Activated T-cell treated with anti-CD3 and anti-CD28 coated beads, Interleukin-2, amount 50 U/mL, for 1 hour (primary cell): ENCODE measurements at places on chromosomes 12 and 14.

DNA sequence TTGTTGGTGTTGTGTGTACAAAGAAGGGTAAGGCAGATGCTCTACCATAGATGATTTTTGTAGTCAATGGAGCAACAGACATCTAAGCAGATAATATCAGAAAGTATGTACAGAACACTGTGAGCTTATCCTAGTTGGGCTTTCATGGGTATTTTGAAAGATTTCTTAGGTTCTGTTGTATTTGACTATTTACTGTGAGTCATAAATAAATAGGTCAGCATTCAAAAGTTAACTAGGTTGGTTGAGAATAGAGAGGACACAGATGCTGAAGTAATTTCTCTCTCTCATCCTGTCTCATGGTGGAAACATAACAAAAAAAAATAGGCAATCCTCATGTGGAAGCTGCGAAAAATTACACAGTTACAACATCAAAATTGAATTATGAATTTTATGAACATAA, 413.5 kb downstream of the CCDC91 start:
- no peak for DNase-seq

- no peak for DNase-seq
These were observed 30.0 kb downstream of the ALX1 start for GRCh38 chr12:85310025-85310424.

DNA sequence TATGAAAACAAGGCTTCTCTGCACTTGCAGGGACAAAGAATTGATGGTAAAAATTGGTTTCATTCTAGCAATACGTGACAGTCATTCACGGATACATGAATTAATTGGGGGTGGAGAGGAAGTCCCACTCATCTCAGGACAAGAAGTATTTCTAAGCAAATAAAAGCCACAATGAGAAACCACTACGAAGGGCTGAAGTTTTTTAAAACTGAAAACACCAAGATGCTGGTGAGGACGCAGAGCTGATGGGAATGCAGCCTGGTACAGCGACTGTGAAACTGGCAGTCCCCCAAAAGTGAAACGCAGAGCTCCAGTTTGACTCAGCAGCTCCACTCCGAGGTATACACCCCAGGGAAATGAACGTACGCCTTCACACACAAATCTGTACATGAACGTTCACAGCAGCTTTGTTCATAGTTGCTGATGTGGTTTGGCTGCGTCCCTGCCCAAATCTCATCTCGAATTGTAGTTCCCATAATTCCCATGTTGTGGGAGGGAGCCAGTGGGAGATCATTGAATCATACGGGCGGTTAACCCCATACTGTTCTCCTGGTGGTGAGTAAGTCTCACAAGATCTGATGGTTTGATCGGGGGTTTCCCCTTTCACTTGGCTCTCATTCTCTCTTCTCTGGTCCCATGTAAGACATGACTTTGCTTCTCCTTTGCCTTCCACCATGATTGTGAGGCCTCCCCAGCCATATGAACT, 89.0 kb downstream of the SCARB1 start:
- peak; percentile 31 for DNase-seq

GRCh38 chr12:65858831-65859230, 34.5 kb downstream of the HMGA2 start:
- DNase-seq, result no peak

GRCh38 chr14:74459289-74459946, 33.4 kb upstream of the SYNDIG1L start:
- peak; percentile 22 for DNase-seq

DNA sequence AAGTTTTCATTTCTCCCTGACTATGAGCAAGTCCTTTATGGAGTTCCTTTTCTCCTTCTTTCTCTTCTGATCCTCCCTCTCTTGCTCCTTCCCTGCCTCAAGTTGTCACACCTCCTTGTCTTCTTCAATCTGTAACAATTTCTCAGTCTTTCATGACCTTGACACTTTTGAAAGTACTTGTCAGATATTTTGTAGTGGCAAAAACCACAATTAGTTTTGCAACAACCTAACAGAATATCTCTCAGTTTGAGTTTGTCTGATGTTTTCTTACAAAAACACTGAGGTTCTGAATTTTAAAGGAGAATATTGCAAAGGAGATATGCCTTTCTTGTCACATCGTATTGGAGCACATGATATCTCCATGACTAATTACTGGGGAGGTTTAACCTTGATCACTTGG, 4.1 kb upstream of the CRADD start:
- no peak for DNase-seq

DNA sequence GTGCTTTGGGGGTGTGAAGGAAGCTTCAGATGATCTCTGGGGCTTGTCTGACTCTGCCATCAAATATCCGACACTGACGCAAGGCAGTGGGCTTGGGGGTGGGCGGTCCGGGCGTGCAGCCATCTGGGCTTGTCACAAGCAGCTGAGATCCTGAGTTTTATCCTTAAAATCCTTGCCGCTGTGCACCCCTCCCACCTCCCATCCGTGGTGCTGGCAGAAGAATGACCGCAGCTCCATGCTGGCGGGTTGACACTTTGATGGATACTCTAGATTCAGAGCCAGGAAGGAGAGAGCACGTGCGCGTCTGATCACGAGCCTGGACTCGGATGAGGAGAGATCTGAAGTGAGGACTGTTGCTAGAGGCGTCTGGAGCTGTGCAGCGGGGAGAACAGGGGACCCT, 3.0 kb downstream of the ZFYVE21 start:
- no peak for DNase-seq

- no peak for DNase-seq
These were observed 43.6 kb upstream of the VASH1 start for GRCh38 chr14:76717508-76718290.

GRCh38 chr12:30047516-30048254, 263.9 kb upstream of the TMTC1 start:
- no peak for DNase-seq

- DNase-seq, result no peak
These were observed 125.5 kb downstream of the TMTC3 start for GRCh38 chr12:88267630-88268029.

DNA sequence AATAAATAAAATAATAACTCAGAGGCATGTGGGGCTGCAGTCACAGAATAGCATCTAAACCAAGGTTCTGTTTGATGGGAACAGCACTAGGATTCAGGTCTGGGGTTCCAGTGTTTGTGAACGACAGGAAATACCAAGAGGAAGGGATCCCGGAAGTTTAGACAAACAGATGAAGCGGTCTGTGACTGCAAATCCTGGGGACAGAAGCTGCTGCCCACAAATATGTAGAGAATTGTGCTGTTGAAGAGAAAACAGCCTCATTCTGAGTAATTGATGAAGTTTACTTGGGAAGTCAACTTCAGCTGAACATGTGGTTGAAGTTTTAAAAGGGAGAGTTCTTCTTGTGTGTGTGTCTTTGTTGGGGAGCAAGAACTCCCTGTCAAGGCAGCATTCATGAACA, 98.4 kb upstream of the TBX5 start:
- DNase-seq, result no peak

DNA sequence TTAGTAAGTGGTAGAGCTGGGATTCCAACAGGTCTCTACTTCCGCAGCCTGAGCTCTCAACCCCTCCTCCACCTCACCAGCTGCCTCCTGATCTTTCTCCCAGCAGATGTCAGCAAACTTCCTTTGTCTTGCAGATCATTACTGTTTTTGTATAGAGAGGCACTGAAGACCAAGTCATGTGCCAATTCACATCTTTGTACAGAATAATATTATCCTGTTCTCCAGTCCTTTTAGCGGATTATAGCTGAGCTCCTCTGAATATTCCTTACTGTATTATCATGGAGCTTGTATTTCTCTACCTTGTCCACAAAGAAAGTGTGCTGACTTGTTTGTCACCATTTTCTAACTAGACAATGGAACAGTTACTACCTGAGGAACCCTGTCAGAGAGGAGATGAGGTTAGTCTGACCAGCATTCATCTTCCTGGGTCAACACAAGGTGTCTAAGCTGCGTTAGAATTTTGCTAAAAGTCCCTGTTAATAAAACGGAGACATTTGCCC, 142.3 kb upstream of the ARHGAP5 start:
- DNase-seq, result no peak

GRCh38 chr12:108975024-108975593, 45.8 kb downstream of the SVOP start:
- DNase-seq, result no peak

GRCh38 chr14:86038387-86039042, 508.6 kb downstream of the FLRT2 start:
- DNase-seq, result peak; percentile 24

DNA sequence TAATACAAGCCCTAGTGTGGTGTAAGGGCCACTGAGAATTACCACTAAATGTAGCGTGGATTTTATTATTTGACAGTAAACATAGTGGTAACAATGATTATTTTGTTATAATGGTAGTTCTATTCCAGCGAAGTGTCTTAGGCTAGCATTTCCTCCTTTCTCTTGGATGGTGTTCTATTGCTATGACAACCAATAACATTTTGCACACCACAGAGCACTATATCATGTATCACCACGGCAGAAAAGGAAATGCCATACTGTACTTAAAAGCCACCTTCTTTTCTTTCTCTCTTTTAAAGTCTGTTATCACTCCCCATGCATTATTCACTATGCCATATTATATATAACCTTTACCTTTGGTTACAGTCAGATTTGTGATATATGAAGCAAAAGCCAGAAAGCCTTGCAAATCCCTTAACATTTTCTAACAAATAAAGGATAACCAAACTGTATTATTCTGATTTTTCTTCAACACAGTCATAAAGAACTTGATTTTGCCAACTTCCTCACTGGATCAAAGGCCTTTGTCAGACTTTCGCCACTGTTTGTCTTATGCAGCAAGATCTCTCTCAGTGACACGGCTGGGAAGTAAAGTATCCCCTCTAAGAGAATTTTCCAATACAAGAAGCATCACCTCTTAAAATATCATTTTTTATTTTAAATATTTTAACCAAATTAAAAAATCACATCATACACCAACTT, 195.8 kb downstream of the FOXN3 start:
- DNase-seq, result no peak

DNA sequence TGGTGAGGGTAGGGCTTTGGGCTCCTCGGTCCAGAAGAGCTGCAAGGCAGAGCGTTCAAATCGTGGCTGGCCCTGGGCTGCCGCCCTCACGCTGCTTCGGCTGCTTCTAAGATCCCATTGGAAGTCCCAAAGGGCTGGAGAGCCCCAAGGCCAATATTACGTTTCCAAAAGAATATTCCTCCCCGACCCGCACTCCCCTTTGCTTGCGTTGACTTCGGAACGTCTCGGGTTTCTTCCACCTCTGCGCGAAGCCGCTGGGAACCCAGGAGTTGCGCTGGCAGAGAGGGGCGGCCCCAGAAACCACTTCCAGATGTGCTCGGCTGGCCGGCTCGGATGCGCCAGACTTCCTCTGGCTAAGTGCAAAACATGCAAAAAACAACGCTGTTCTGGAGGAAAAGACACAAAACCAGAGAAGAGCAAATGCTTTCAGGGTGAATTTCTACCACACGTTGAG, at the start of gene GLT8D2:
Gene GLT8D2, minus strand, starts transcription at position 285 of the 454 bp plus-strand sequence. CDS start 30,539 bp downstream, outside the sequence.
- DNase-seq, result no peak

GRCh38 chr12:52202361-52203078, 10.7 kb upstream of the KRT80 start:
- no peak for DNase-seq

DNA sequence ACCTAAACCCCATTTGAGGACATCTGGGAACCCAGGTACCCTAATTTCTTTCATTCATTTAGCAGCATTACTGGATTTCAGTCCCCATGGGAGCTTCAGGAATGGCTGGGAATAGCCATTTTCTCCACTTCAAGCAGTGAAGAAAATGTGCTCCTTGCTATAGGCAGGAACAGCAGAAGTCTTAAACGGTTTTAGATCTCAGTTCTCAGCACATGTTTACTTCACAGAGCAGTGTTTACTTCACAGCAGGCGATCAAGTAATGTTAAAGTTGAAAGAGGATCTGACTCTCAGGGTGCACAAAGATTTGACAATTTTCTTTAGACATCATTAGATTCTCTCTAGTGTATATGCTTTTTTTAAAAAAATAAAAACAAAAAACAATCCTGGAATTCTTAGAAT, 109.3 kb downstream of the TBC1D30 start:
- no peak for DNase-seq

- no peak for DNase-seq
These were observed 199.6 kb upstream of the OTX2 start for GRCh38 chr14:57009585-57010515.

- DNase-seq, result no peak
These were observed 858.1 kb downstream of the NRXN3 start for GRCh38 chr14:79028281-79028680.

DNA sequence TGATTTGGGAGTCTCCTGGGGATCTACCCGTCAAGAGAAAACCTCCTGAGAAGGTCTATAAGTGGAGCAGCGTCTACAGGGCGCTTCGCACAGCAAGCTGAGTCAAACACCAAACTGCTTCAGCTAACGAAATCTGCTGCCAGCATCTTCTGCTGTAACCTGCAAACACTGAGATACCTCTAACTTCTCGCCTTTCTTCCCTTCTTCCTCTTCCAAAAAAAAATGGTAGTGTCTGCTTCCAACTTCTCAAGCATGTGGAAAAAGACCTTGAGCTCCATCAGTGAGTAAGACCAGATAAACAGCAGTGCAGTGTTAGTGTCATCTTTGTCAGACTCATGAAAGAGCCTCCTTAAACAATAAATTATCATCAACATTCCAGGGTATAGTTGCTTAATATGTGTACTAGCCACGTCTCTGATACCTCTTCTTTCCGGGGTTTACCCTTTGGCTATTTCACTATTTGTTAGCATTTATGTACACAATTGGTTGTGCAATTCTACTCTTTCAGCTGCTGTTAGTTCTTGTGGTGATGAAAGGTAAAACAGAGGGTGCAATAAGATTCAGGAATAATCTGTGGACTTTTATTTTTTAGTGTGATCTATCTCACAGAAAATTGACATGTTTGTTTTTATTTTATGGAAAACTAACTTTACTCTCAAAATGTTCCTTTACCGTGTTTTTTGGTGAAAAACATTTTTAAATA, 81.6 kb downstream of the LLPH start:
- no peak for DNase-seq

GRCh38 chr14:95327558-95328374, 8.1 kb upstream of the CLMN start:
- DNase-seq, result no peak

DNA sequence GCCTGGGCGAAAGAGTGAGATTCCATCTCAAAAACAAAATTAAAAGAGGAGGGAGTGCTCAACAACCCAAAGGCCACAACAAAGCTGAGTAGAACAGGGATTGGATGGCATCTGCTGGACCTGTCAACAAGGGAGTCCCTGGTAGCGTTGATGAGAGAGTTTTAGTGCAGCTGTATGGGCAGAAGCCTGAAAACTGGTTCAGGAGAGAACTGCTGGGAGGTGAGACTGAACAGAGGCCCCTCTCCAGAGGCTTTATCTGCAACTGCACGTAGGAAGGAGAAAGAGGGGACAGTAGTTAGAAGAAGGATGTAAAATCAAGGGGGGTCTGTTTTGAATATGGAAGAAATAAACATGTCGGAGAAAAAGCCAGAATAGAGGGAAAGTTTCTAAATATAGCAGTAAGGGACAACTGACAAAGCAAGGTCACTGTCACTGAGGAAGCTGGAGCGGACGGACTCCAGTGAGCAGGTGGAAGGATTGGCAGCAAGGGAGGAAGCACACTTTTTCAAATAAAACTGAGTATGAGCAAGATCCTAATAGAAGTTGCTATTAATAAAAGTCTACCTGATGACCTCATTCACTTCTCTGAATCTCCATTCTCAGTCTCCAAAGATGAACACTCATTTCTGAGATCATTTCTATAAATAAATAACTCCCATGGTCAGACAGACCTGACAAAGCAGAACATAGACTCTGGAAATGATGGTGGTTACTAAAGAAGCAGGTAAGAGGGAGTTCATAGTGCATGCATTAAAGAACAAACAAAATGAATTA, 11.8 kb upstream of the ATF1 start:
- DNase-seq, result no peak
